ENCODE measurements at places on chromosomes 5 and 9.
A peak's percentile ranks its signal among the peaks of the same experiment; 100 is the strongest.

- DNase-seq: peak; percentile 29
Observed at GRCh38 chr5:141872496-141873356, 5.5 kb downstream of the PCDH1 start.

DNA sequence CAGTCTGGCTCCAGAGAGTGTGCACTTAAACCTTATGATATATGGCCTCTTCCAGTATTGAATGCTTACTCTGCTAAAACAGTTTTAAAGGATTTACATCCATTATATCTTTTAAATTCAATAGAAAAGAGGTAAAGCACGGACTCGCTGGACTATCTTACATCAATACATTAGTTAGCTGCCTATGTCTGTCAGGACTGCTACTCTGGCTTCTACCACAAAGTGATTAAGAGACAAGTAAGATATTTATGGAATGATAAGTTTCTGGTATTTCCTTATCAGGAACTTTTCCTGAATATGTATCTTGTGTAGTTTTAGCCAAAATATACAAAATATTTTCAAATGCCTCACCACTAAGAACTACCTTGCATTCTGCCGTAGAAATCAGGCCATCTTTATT is 295.1 kb downstream of the ISL1 start:
- DNase-seq: no peak

DNA sequence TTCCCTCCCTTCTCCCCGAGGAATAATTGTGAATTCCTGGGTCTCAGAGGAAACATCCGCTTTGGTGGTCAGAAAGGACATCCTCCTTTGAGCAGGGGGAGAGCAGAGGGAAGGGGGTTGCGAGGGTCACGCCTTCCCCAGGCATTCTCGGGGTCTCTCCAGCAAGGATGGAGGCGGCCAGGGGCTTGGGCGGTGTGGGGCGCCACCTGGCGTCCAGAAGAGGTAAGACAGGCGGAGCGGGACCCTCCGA is 129.1 kb downstream of the KCNIP1 start:
- DNase-seq: no peak

GRCh38 chr5:173003360-173003759 is 19.8 kb downstream of the ATP6V0E1 start:
- no peak for DNase-seq

DNA sequence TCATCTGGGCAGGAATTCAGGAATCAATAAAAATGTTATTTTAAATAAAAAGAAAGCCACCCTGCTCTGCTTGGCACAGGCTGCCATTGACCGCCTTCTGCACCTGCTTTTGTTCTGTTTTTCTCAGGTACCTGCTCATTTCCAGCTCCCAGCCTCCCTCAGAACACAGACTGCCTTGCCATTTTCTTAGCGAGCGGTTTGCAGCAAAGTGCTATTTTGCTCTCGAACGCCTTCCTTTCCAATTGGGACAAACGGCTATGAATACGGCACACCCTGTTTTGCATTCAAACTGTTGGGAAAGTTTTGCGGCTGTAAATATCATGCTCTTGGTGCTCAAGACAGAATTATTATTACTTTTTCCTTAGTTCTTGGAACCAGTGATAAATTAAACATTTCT is 25.1 kb upstream of the FCN1 start:
- no peak for DNase-seq

- DNase-seq: no peak
Observed at GRCh38 chr9:68981789-68982188, 32.1 kb downstream of the PRKACG start.

DNA sequence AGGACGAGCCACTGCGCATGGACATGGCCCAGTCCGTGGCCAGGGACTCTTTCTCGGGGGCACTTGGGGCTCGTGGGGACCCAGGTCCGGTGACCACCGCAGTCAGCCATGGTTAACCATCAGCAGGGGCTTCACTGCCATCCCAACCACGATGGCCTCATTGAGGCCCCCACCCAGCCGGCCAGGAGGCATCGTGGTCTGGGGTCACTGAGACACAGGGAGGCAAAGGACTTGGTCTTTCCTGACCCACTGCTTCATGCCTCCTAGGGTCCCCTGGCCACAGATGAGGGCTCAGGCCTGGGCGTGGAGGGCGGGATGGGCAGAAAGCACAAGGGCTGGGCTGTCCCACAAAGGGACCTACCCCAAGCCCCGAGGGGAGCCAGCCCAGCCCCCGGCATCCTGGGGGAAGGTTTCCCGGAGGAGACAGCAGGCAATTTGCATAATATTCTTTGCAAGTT is 6.6 kb downstream of the NACC2 start:
- no peak for DNase-seq

GRCh38 chr9:126471084-126471624 is 142.6 kb upstream of the LMX1B start:
- peak; percentile 31 for DNase-seq

All from fibroblast of pulmonary artery (primary cell).